ENCODE measurements at places on chromosomes 5 and 9.

DNA sequence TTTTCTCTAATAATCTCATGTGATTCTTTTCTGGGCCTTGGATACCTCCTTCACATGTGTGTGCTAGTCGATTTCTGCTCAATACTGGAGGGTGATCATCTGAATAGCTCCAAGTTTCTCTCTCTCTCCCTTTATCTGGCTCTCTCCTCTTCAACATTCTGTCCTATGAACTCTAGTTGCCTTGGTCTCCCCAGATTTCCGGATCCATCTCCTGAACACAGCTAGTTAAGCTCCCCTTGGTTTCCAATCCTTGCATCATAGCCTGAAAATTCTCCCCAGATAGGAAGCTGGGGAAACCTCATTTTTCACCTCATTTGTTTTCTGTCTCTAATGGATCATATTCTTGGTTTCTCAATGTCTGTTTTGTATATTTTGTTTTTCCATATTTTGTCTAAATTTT is 832.3 kb downstream of the MTRR start:
- DNase-seq = peak; percentile 70

- no peak for DNase-seq
Measured at GRCh38 chr9:132283165-132283564, 71.6 kb downstream of the SETX start.

GRCh38 chr5:137366526-137366925 is 132.6 kb downstream of the SPOCK1 start:
- no peak for DNase-seq

DNA sequence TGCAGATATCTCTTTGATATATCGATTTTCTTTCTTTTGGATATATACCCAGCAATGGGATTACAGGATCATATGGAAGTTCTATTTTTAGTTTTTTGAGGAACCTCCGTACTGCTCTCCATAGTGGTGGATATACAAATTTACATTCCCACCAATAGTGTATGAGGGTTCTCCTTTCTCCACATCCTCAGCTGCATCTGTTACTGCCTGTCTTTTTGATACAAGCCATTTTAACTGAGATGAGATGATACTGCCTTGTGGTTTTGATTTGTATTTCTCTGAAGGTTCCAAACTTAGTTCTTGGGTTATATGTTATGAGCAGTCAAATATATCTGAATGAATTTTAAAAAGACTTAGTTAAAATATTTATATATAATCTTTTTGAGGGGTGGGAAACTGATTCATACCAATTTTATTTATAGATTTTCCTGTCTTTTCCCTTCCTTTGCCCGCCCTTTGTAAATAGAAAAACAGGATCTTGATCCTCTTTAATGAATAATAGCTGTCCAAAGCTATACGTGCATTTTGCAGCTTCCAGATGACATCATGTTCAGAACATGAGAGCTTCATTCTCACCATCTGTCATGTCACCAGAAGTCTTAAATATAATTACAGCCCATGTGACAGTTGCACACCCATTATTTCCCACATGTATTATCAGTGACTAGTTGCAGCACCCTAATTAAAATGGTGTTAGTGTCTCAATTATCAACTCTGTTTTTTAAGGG is 6.2 kb upstream of the ARHGEF28 start:
- DNase-seq = no peak

DNA sequence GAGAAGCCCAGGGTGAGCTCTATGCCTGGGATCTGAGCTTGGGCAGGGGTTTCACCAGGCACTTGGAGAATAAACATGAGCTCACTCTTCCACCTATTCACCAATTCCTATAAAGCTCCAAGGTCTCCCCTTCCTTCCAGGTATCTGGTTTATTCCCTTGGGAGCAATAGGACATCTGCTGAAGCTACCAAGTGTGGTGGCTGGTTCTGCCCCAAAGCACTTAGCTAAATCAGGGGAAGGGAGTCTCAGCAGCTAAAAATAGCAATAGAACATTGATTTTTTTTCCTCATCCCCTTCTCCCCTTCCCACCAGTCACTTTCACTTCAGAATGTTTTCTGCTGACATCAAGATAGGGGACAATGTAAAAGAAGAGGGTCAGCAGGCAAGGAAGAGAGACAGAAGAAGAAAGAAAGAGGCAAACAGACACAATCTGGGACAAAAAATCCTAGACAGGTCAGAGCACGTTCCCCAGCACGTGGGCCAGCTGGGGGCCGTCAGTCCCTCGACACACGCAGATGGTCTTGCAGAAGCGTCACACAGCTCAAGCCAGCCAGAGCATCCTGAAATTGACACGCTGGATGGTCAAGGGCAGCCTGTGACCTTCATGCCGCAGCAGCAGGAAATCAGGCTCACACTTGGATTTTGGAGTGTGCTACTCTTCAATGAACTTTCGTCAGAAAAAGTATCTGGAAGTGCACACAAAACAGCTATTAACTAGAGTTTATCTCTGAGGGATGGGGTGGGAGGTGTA is 176.0 kb downstream of the ZNF608 start:
- no peak for DNase-seq

- no peak for DNase-seq
Measured at GRCh38 chr9:16276866-16277265, 593.6 kb downstream of the BNC2 start.

DNA sequence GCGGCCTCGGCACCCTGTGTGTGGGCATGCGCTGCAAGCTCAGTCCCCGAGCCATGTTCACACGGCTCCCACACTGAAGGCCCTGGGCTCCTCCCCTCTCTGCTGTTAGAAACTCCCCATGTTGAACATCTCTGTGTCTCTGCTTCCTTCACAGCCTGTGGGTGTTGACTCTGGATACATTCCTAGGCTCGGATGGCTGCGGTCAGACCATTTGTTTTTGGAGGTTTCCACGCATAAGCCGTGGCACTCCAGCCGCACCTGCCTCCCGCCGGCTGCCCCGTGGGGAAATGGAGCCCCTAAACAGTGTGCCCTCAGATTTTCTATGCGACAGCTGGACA is 31.2 kb upstream of the LRRC14B start:
- DNase-seq = peak; percentile 32

- peak; percentile 25 for DNase-seq
Measured at GRCh38 chr9:79390077-79390698, 181.6 kb upstream of the TLE4 start.

- DNase-seq = no peak
Measured at GRCh38 chr5:152262667-152263066, 142.4 kb downstream of the NMUR2 start.

- no peak for DNase-seq
Measured at GRCh38 chr9:124720429-124721108, 50.5 kb downstream of the NR6A1 start.

GRCh38 chr5:82295959-82296531 is 17.9 kb upstream of the RPS23 start:
- DNase-seq = no peak

GRCh38 chr9:116913536-116913935 is 226.4 kb downstream of the TRIM32 start:
- DNase-seq = no peak

DNA sequence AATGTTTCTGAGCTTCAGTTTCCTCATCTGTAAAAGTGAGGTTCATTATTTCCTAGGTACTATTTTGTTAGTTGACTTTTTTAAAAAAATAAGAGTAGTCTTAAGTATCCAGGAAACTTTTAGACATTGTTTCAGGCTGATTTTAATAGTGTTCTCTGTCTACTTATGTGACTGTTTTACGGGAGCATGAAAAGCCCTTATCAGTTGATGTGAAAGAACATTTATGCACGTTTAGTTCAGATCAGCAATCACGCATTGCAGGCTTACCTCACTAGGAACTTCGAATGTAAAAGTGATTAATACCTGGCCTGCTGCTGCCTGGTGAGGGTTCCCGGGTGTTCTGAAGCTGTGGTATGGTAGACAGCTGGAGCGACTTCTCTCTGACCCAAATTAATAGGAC is 8.1 kb downstream of the SNX18 start:
- DNase-seq = no peak

DNA sequence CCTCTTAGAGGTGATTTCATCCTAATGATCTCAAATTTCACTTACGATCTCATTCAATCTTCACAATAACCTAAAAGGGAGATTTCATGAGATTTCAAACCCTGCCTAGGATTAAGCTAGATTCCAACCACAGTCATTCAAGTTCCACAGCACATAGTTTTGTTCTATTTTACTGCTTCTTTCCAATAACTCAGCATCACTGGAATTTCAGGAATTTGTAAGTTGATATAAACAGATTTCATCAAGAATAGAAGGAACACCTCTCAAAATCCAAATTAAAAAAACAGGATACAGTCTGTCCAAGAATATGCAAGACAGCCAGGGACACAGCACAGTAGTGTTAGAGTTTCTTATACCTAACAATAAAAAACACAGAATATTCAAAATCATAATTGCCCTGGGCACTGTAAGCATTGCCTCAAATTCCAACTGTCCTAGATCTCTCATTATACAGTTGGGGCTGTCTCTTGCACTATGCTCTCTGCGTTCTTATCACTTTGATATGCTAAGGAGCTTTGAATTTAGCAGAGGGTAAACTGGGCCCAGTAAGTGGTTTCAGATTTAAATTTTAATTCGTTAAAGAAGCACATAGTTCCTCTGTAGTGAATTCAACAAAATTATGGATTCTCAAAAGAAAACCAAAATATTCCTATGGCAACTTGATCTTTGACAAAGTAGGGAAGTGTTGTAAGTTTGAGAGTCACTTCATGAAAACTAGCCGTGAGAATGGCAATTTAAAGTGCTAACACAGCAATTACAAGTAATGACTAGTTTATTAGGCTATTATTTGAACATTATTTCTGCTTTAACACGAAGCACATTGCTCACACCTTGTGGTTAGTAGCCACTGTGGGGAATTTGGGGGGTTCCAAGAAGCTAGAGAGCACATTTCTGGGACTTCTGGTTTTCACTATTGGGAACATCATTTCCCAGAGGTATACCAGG is 478.6 kb upstream of the C9orf72 start:
- DNase-seq = peak; percentile 33

DNA sequence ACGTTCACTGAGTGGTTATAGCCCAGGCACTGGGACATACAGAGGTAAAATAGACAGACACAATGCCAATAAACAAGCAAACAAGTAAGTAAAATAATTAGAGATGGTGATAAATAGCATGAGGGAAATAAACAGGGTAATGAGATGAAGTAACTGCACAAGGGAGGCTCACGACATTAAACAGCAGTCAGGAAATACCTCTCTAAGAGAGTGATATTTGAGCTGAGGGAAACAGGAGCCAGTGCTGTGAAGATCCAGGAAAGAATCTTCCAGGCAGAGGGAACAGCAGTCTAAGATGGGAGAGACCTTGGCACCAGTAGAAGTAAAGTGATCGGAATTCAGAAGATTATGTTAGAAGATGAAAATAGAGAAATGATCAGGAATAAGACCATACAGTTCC is 279.4 kb downstream of the HINT1 start:
- DNase-seq = no peak

DNA sequence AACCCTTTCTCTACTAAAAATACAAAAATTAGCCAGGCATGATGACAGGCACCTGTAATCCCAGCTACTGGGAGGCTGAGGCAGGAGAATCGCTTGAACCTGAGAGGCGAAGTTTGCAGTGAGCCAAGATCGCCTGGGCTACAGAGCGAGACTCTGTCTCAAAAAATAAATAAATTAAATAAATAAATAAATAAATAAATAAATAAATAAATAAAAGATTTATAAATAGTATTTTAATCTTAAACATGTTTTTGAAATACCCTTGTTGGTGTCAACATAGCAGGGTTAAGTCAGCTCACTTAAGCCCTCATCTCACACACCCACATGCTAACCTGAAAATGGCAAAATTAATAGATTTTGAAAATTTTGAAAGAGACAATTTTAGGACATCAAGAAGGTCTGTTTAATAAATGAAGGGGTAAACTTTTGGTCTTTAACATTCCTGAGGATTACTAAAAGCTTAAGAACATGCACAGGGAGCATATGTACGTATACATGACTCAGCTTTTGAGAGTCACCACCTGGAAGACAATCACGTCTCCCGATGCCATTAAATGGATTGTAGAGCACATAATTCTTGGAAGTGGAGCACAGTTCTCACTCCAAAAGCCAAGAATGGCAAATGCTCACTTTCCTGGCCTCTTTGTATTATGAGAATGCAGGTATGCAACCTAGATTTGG is 202.5 kb downstream of the GDNF start:
- DNase-seq = peak; percentile 81

DNA sequence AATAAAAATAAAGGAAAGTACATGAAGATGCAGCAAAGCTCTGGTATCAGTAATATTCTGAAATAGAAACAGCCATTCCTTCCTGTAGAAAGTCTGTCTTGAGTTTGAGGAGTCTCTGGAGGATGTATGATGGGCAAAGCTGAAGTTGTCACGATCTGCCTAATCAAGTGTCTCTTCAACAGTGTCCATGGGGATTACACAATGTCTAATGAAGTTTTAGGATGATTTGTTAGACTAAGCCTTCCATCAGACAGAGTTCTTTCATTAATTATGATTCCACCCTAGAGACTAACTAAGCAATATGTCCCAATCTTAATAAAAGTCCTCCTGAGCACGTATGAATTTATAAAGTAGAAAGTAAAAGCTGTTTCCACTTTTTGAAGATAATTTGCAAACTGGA is 26.9 kb downstream of the PDE4D start:
- no peak for DNase-seq

DNA sequence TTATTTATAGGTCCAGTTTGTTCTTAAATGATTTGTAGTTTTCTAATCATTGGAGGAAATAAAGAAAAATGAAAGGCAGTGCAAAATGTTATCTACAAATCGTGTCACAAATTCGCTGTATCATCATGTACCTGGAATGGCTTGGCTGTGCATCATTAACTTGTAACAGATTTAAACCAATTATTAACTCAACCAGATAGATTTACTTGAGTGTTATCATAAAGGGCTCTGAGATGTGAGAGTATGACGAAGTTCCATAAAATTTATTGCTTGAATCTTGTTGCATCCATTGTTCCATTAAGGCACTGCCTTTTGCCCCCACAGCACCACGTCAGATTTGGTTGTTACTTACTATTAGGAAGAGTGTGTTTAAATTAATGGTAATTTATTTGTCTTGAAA is 23.5 kb downstream of the PCSK5 start:
- DNase-seq = no peak

DNA sequence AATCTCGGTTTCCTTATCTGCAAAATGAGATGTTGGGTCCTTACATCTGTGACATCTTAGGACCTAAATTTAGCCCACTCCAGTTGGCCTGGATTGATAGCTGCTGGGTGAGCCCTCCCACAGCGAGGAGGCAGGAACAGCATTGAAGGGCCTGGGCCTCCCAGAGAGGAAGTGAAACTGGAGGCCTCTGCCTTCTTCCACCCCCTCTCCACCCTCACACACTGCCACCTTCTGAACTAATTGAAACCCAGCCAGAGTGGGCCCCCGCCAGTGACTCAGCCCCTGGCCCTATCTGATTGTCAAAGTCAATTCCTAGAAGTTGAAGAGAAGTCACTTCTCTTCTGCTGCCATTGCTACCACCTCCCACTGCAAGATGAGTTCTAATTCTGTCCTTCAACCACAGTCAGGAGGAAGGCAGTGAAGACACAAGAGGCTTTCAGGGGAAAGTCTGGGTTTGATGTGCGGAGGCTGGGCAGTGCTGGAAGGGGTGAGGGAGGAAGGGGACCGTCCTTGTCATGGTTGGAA is 55.2 kb upstream of the NEK6 start:
- no peak for DNase-seq

- DNase-seq = no peak
Measured at GRCh38 chr9:124873664-124874063, 11.7 kb downstream of the ARPC5L start.

- peak; percentile 66 for DNase-seq
Measured at GRCh38 chr5:121144764-121145163, 680.7 kb downstream of the PRR16 start.
